NCI-H1417 (cell line): ENCODE measurements at places on chromosomes 11 and 22.

GRCh38 chr11:72141066-72141465 lies 5.5 kb downstream of the FOLR3 start:
- no peak for DNase-seq

DNA sequence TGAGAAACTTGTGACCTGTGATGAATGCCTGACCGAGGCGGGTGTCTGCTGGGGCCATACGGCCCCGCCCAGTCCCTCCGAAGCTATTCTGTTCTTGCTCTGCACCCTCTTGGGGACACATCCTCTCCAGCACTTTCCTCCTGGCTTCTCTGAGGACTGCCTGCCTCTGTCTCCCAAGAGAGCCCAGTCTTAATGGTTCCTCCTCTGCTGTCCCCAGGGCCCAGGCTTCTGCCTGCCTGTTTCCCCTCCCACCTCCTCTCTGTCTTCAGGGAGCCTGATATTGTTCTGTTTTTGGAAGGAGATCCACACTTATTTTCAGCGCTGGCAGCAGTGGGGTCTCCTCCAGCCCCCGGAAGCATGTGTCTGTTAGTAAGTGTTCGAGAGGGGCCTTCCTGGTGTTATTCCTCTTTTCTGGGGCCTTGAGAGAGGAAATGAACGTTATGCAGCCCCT lies 18.7 kb downstream of the SYNGR1 start:
- no peak for DNase-seq

GRCh38 chr22:37983860-37984791 lies at the start of gene SOX10:
Gene SOX10 (minus strand): TSS chr22:37984555. CDS start chr22:37983784, 771 bp downstream.
- no peak for DNase-seq

DNA sequence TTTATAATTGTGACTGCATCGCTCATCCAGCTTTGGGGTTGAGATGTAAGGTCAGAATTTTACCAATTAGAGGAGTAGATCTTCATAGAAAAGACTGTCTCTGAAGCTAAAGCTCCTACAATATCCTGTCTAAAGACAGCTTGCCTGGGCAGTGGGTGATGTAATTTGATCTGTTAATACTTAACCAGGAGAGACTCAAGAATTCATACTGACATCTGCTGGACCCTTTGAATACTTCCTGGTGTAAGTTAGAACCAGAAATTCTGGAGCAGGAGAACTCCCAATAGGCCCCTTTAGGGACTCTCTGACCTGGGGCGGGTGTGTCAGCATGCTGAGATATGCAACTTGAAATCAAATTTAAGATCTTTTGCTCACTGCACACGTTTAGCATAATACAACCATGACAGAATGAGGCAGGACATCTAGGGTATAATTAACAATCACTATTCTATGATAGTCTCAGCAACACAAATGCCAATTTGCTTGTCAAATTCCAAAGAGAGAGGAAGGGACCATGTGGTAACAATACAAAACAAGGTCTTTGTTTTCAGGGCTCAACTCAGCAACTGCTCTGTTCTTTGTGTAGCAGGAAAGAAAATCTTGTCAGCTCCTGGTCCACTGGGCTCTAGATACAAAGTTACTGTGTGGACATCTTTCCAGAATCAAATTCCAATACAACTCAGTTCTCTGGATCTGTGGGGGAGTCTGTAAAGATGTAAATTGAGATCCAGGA lies 143.9 kb downstream of the INSC start:
- DNase-seq = peak; percentile 83

GRCh38 chr22:30396871-30397655 lies at the start of gene SEC14L2:
Gene SEC14L2 (plus strand): TSS chr22:30397018. CDS start chr22:30397117, 99 bp downstream.
- peak; percentile 26 for DNase-seq

GRCh38 chr11:26993965-26994457 lies at the start of gene FIBIN:
Gene FIBIN (plus strand): TSS chr11:26994112. CDS start chr11:26994527, 415 bp downstream.
- no peak for DNase-seq

DNA sequence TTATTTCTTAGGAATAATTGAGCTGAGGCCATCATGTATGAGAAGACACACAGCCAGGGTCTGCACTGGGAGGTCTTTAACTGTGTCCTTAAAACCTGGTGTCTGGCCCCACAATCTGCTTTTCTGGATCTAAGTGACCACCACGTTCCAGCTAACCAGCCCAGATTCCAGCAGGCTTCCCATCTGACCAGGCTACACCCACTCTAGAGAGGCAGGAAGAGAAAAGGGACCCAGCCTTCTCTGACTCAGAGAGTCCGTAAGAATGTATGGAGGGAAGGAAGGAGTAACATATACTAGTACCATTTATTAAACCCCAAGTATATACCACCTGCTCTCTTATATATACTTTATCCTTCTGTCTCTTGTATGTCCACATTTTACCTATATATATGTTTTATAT lies 80.1 kb downstream of the LDLRAD3 start:
- DNase-seq = no peak

GRCh38 chr22:44671742-44672141 lies 30.3 kb upstream of the PRR5 start:
- DNase-seq = no peak

GRCh38 chr22:46547883-46548244 lies 10.4 kb upstream of the CELSR1 start:
- DNase-seq = no peak

DNA sequence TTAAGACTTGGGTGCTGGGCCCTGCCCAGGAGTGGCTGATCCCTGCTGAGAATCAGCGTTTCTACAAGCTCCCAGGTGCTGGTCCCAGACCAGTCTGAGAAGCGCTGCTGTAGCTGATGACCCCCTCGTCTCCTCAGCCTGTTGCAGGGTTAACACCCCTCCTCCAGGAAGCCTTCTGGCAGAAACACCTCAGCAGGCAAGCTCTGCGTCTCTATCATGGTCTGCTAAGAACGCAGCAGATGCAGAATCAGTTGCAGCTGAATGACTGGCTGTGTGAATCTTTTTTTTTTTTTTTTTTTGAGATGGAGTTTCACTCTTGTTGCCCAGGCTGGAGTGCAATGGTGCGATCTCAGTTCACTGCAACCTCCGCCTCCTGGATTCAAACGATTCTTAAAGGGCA lies 132.5 kb downstream of the CACNA1I start:
- DNase-seq = no peak

DNA sequence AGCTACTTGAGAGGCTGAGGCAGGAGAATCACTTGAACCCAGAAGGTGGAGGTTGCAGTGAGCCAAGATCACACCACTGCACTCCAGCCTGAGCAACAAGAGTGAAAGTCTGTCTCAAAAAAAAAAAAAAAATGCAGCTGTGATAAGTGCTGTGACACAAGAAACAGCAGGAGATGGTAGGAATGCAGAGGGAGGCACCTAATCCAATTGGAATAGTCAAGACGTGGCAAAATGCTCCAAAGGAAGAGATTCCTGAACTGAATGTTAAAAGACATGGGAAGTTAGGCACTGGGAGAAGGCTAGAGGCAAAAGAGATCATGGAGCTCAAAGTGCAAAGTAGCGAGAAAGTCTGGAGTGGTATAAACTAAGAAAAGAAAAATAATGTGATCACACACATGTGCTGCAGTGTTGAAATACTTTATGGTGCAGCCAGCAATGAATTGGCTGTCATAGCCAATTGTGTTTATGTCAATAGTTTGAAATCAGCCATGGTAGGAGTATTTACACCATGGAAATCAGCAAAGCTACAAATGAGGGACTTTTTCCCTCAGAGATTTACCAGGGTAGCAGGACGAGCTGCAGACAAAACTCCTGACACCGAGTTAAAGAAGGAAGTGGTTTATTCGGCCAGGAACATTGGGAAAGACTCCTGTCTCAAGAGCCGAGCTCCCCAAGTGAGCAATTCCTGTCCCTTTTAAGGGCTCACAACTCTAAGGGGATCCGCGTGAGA lies 40.9 kb upstream of the LIPT2 start:
- no peak for DNase-seq

DNA sequence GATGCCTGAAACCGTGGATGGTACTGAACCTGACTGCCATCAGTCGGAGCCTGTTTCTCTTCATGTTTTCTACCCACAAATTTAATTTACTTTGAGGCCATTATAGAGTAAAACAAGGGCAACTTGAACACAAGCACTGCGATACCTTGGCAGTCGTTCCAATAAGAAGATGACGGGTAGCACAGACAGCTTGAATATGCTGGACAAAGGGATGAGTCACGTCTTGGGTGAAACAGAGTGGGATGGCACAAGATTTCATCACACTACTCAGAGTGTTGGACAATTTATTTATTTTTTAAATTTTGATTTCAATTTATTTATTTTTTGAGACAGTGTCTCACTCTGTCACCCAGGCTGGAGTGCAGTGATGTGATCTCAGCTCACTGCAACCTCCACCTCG lies 5.7 kb downstream of the DIXDC1 start:
- DNase-seq = no peak

- DNase-seq = no peak
Observed at GRCh38 chr11:111652184-111652583, 49.9 kb downstream of the SIK2 start.

DNA sequence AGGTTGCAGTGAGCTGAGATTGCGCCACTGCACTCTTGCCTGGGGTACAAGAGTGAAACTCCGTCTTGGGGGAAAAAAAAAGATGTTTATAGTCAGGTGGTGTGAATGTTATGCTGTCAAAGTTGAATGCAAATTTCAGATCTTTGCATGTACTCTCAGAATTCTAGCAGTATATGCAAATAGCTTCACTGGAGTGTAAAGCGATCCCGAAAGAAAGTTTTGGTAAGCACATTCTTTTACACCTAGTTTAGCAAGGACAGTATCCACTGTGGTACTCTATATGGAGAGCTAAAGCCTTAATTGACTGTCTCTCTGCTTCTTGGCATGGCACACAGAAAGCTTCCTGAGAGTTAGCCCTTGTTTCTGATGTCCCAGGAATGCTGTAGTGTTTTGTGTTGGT lies 4.0 kb downstream of the JAM3 start:
- DNase-seq = no peak

DNA sequence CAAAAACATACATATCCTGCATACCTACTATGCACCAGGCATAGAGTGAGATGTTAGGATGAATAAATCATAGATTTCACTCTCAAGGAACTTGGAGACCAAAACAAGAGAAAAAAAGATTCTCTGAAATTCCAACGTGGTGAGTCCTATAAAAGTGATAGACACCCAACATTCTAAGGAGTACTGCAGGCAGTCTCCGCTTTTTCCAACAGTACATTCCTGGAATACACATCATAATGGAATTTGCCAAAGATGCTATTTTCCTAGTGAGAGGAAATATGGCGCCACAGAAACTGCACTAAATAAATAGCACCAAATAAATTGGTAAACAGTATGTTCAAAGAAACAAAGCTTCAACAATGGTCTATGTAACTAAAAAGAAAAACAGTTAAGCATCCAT lies 6.0 kb downstream of the TMEM123 start:
- DNase-seq = no peak

GRCh38 chr11:6402561-6402981 lies 12.3 kb downstream of the SMPD1 start:
- no peak for DNase-seq

GRCh38 chr11:44970293-44970692 lies 19.6 kb upstream of the TP53I11 start:
- DNase-seq = no peak

DNA sequence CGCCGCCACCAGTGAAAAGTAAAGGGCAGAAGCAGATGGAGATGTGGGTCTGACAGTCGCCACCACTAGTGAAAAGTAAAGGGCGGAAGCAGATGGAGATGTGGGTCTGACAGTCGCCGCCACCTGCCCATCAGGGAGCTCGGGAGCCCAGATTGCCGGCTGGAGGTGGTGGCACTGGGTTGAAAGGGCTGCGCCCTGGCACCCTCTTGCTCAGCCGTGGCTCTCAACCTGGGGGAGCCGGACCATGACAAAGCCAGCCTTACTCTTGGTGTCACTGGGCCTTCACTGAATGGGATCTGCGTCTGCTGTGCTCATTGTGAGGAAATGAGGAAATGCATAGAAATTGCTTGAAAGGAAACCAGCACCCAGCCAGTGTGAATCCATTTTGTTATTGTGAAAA lies 36.3 kb downstream of the AP2A2 start:
- no peak for DNase-seq

- DNase-seq = no peak
Observed at GRCh38 chr11:87957961-87958360, 217.3 kb downstream of the RAB38 start.

- DNase-seq = no peak
Observed at GRCh38 chr11:44883277-44883676, 67.4 kb downstream of the TP53I11 start.

DNA sequence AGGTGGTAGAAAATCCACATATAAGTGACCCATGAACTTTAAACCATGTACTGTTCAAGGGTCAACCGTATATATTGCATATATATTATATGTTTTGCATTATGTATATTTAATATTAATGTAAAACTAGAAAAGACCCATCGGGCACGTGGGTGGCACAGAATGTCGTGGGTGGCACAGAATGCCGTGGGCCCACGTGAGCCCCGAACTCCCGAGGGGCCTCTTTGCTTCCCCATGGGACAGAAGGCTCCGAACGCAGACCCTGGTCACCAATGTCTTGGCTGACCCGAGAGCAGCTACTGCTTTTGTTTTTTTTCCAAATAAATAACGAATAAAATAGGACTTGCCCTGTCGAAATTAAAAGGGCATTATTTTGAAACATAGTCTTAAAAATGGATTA lies 415.4 kb downstream of the BRD1 start:
- DNase-seq = no peak

- DNase-seq = no peak
Observed at GRCh38 chr11:72024069-72024754, 25.5 kb downstream of the IL18BP start.
